ENCODE measurements at places on chromosomes 2 and 18.

- no peak for DNase-seq
These were observed 8.8 kb downstream of the HDAC4 start for GRCh38 chr2:239392072-239392357.

GRCh38 chr2:234534515-234534914 lies 37.6 kb upstream of the ARL4C start:
- DNase-seq = no peak

- no peak for DNase-seq
These were observed 349.5 kb downstream of the IRS1 start for GRCh38 chr2:226450141-226450540.

DNA sequence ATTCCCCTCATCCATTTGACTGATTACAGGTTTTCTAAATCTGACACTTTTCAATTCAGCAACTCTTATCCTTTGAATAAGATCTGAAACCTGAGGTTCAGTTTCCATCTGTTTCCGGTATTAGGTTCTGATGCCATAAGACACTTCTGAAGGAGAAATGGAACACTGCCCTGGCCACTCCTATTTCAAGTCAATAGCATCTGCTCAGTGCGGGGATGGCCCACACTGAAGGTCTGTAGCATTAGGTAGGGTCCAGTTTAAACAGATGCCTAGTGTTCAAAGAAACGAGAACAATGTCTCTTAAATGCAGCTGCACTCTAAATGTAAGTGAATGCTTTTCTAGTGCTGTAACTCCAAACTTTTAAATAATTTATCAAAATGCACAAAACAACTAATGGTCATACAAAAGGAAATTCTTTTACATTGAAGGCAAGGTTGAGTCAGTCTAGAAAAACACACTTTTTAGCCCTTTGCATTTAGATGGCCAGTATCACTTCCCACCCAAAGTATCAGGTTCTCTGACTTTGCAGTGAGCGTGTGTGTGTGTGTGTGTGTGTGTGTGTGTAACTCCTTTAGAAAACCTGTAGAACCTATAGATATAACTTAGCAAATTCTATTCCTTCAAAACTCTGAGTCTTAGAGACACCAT lies 78.2 kb downstream of the STK39 start:
- DNase-seq = no peak

DNA sequence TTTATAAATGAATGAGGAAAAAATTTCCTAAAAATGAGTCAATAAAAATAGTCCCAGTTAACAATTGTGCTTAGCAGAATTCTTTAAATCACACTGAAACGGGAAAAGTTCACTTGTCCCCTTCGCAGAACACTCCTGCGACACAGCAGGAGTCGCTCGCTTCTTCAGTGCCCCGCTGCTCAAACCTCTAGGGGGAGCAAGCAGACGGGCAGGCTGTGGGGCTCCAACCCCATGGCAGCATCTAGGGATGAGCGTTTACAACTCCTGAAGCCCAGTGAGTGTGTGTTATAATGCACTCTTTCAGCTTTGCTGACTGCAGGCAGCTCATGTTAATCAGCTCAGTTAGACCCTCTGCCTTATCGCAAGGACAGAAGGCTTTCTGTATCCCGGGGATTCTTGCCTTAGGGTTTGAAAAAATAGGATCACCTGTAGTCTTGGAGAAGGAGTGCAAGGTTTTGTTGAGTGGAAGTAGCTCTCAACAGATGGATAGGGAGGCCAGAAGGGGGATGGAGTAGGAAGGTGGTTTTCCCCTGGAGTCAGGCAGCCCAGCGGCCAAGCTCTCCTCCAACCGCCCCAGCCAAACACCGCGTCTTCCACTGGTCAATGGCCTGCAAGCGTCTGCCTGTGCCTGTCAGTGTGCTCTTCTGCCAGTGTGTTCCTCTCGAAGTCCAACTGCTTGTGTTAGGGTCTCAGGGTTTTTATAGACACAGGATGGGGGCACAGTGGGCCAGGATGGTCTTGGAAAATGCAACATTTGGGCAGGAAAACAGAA lies 1977.7 kb upstream of the LRRTM1 start:
- DNase-seq = no peak

GRCh38 chr2:177771191-177771590 lies 301.4 kb downstream of the PDE11A start:
- DNase-seq = no peak

GRCh38 chr2:112864072-112864471 lies 27.5 kb upstream of the IL1B start:
- no peak for DNase-seq

DNA sequence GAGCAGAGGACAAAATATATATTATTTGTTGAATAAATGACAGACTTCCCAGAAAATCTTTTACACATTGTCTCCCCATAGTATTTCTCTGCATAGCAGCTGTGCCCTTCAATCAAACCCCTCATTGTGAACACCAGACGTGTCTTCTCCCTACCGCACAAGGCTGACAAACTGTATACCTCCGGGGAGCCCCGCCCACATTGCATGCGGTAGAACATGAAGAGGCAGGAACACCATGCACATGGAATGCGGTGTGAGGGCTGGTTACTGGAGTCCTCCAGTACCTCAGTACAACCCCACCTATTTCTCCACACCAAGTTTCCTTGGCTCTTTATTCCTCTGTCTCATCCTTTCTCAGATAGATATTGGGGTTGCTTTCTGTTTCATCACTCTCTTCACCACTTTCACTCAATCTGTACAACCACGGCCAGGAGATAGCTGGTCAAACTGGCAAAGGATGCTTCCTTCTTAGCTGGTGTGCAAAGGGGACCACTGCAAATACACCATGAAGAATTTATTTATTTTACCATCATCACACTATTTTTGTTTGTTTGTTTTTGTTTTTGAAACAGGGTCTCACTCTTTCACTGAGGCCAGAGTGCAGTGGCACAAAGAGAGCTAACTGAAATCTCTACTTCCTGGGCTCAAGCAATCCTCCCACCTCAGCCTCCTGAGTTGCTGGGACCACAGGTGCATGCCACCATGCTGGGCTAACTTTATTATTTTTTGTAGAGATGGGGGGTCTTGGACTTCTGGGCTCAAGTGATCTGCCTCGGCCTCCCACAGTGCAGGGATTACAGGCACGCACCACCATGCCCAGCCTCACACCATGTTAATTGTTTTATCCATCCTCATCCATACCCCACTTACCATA lies 2.3 kb upstream of the NBAS start:
- no peak for DNase-seq

GRCh38 chr18:42620657-42621056 lies 494.8 kb downstream of the RIT2 start:
- no peak for DNase-seq

DNA sequence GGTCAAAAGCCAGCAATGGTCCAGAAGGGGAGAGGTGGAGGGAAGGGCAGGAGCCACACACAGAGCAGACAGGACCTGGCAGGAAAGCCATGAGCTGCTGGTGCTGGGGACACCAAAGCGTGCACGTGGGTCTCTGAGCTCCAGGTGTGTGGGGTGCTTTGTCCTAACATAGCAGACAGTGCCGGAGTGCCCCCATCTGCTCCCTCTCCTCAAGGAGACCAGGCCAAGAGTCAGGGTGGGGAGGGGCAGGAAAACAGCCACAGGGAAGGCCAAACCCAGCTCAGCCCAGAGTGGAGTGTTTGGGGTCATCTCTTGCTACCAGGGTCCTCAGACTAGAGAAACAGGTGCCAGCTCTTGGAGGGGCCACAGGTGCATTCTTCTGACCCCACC lies 4.2 kb upstream of the GPC1 start:
- DNase-seq = no peak

DNA sequence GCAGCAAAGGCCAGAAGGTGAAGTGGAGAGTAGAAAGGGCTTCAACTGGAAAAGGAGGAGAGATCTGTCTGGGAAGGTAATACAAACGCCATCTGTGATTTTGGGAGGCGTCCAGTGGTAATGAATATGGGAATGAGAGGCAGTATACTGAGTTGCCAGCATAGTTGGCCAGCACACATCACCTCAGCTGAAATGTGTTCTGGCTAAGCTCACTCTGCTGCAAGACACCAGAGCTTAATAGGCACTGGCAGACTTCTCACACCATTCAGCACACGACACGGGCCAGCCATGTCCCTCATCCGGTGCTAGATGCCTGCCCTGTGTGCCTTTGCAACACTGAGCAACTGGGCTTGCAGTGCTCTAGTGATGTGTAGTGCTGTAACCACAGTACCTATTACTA lies 277.1 kb downstream of the PIEZO2 start:
- DNase-seq = no peak

GRCh38 chr2:171325886-171326585 lies 107.8 kb downstream of the METTL8 start:
- no peak for DNase-seq

DNA sequence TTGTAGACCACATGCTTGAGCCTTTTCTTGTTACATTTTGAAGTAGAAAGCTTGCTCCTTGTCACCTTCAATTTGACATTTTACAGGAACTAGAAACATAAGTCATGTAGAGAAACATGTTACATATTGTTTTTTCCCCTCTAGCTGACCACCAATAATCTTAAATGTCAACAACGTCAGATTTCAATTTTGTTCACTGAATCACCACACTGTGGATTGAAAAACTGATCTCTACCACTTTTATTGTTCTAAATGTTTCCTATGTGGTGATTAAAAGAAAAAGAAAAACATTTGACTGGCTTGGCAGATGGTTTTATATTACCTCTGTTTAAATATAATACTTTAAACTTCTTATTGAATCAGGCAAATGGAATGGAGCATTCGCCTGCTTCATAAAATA lies 87.7 kb downstream of the DSEL start:
- no peak for DNase-seq

- no peak for DNase-seq
These were observed 422.9 kb downstream of the ARHGAP15 start for GRCh38 chr2:143551971-143552650.

DNA sequence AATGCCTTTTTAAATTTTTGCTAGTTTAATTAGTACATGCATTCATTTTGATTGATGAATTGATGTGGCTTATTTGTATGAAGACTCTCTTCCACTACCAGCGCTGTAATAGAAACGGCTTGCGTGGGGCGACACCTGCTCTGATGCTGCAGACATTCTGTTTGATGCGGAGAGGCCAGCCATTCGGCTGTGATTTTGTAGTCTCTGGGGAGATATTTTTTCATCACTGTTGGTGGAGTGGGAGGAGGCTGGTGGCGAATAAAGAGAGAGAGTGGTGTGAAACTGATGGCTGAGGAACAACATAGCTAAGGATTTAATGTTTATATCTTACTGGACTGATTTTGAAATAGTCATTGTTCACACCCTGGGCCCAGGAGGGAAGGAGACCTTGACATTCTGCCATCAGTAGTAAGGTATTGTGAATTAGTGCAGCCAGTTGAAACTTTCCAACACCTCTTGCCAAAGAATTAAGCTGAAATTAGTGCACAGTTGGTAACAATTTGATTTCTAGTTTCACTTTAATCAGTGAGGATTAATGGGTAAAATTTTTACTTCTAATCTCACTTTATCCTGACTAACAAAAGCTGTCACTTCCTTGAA lies 224.1 kb downstream of the MTX2 start:
- DNase-seq = no peak

GRCh38 chr2:14420851-14421250 lies 211.7 kb upstream of the LRATD1 start:
- DNase-seq = no peak

GRCh38 chr18:11927497-11927896 lies 19.4 kb upstream of the MPPE1 start:
- DNase-seq = no peak

- no peak for DNase-seq
These were observed 226.3 kb upstream of the HDAC4 start for GRCh38 chr2:239626961-239627592.

DNA sequence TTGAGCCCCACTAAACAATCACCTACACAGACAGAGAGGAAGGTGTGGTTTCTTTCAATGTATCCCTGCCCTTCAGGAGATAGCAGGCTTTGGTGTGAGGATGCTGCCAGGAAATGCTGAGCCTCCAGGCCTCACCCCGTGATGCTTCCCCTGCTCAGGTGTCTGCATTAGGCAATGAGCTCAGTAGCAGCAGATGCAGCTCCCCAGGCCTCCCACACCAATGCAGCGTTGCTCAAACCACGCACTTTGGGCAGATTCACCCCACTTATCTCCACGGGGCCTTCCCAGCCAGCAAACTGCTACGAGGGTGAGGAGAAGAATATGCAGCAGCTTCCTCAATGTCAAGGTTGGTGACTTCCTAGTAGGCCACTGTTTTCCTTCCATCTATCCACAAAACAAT lies 229.3 kb upstream of the PXDN start:
- DNase-seq = no peak

DNA sequence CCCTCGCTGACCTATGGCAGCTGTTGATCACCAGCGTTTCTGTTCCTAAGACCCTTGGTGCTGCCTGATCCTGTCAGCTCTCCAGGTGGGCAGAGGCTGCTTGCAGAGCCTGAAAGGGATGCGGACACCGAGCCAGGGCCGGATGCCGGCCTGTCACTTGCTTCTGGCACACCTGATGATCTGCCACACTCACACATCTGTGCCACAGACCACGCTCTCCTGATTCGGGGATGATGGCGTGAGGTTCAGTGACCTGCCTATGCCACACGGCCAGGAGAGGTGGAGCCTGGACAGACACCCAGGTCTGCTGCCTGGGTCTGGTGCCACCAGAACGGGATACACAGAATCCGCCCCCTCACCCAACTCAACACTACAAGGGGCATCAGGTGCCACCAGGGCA lies 129.4 kb upstream of the GLI2 start:
- no peak for DNase-seq

DNA sequence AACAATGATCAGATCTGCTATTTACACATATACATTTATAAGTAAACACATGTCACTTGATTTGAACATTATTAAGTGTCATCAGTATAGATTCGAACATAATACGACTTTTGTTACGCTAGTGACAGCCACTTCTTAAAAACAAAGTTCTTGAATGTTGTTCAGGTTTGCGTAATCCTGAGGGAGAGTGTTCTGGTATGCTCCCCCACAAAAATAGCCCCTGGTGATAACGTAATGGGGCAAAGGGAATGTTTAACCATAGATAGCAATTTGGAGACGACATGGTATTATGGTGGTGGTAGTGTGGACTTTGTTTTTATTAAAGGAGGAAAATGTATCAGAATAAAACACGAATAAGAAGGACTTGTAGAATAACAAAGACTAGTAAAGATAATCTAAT lies 90.6 kb downstream of the PLEKHM3 start:
- DNase-seq = no peak

- no peak for DNase-seq
These were observed 195.3 kb downstream of the RND3 start for GRCh38 chr2:150292192-150292591.

DNA sequence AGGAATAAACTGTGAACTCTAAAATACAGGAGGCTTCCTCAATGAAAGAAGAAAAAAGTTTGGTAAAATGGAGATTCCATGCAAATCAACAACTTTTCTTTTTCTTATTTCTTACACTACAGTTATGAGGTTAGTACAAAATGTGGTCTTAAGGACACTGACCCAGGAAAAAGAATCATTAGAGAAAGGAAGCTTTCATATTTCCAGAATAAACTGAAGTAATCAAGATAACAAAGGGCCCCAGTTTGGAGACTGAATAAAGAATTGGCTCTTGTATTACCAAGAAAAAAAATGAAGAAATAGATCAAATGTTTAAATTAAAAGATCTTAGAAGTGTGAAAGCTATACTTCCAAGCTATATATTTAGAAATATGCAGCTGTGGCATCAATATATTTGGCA lies 72.3 kb downstream of the SLC66A3 start:
- DNase-seq = no peak
